Activated CD4-positive, alpha-beta memory T cell treated with anti-CD3 and anti-CD28 coated beads, Interleukin-2, amount 10 ng/mL, durations not matched to agents 7 days and 5 days (primary cell): ENCODE measurements at places on chromosomes 4 and X. TPM values are rescaled to one million over a fixed set of nuclear protein-coding genes. Genes with fewer than 3 reads are reported as not detected.

DNA sequence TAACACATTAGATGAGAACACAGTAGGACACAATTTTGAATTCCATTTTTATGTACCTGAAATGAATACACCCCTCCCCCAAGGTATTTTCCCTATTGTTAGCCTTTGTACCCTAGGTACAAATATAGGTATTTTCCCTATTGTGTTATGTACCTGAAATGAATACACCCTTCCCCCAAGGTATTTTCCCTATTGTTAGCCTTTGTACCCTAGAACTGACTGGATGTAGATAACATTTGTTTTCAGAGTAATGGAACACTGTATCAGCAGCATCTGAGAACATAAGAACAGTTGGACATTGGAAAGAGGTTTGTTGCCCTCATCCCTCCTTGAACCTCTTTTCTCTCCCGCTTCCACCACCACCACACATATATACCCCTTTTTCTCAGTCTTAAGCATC lies 37.6 kb downstream of the YIPF6 start:
- no peak overlapping the region for H3K4me3 ChIP-seq
- no peaks in the 10 kb centered on the region for H3K4me1 ChIP-seq
- no peak for DNase-seq
- peaks cover 23% of the 10 kb centered on the region for H3K36me3 ChIP-seq
- H3K27ac ChIP-seq: no peak overlapping the region

Gene SH2D1A
- 58.3 TPM for total RNA-seq

DNA sequence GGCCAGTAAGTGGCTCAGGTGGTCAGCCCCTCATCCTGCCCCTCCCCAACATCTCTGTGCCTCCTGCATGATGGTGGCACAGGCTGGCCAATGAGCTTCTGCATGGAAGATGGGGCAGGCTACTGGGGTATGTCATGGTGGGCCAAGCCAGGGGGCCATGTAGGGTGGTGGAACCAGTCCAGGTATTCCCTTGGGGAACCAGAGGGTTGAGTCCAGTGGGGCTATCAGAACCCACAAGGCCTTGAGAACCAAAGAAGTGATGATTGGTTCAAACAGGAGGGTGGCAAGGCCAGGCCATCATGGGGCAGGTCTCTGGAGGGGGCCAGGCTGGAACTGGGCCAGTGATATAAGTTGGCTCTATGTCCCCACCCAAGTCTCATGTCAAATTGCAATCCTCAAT lies 18.8 kb upstream of the PPP2R2C start:
- no peak overlapping the region for H3K27ac ChIP-seq
- no peaks in the 10 kb centered on the region for H3K4me1 ChIP-seq
- peaks cover 21% of the 10 kb centered on the region for H3K27me3 ChIP-seq
- H3K4me3 ChIP-seq: no peak overlapping the region
- DNase-seq: no peak
- H3K36me3 ChIP-seq: no peaks in the 10 kb centered on the region

GRCh38 chrX:8306291-8306925 lies 135.3 kb upstream of the VCX2 start:
- no peaks in the 10 kb centered on the region for H3K36me3 ChIP-seq
- H3K4me3 ChIP-seq: no peak overlapping the region

Gene HSFX2
- not detected for total RNA-seq

Gene PWWP3B
- total RNA-seq: not detected

Gene FMR1NB
- total RNA-seq: not detected

DNA sequence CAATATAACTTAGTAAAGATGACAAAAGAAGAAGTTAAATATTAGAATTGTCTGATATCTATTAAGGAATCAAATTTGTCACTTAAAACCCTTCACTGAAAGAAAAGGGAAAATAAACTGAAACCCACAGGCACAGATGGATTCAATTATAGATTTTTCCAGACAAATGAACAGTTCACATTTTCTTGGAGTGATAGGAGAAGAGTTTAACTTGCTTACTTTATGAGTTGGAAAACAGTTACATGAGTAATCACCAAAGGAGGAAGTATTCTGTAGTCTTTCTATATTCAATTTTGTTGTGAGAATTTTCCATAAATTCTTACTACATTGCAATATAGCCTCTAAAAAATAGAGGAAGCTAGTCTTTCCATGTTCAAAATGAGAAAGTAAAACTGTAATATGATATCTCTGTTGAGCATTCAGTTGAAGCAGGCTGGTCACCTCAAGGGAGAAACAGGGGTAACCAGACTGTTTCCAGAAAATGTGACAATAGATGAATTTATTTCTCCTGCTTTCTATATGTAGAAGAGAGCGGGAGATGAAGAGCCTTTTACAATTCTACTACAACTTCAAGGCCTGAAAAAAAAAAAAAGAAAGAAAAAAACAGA lies 330.3 kb upstream of the EPHA5 start:
- DNase-seq: no peak
- no peaks in the 10 kb centered on the region for H3K27me3 ChIP-seq
- H3K4me1 ChIP-seq: no peaks in the 10 kb centered on the region

- DNase-seq: no peak
- H3K27me3 ChIP-seq: no peaks in the 10 kb centered on the region
- no peak overlapping the region for H3K27ac ChIP-seq
- H3K4me1 ChIP-seq: peaks cover 69% of the 10 kb centered on the region
- no peak overlapping the region for H3K4me3 ChIP-seq
Measured at GRCh38 chrX:41119803-41120202, 34.6 kb downstream of the USP9X start.

GRCh38 chr4:76960014-76960413 lies 10.5 kb downstream of the SEPTIN11 start:
- peaks cover 5% of the 10 kb centered on the region for H3K36me3 ChIP-seq
- H3K4me3 ChIP-seq: no peak overlapping the region
- H3K4me1 ChIP-seq: peaks cover 17% of the 10 kb centered on the region
- H3K27me3 ChIP-seq: peaks cover 5% of the 10 kb centered on the region
- DNase-seq: no peak
- no peak overlapping the region for H3K27ac ChIP-seq

Gene RRH
- not detected for total RNA-seq

- no peak overlapping the region for H3K27ac ChIP-seq
- DNase-seq: no peak
- H3K36me3 ChIP-seq: no peaks in the 10 kb centered on the region
- H3K4me3 ChIP-seq: no peak overlapping the region
- H3K27me3 ChIP-seq: no peaks in the 10 kb centered on the region
Measured at GRCh38 chr4:10703156-10703555, 18.6 kb upstream of the CLNK start.
